ENCODE measurements at places on chromosomes 6 and 20.

DNA sequence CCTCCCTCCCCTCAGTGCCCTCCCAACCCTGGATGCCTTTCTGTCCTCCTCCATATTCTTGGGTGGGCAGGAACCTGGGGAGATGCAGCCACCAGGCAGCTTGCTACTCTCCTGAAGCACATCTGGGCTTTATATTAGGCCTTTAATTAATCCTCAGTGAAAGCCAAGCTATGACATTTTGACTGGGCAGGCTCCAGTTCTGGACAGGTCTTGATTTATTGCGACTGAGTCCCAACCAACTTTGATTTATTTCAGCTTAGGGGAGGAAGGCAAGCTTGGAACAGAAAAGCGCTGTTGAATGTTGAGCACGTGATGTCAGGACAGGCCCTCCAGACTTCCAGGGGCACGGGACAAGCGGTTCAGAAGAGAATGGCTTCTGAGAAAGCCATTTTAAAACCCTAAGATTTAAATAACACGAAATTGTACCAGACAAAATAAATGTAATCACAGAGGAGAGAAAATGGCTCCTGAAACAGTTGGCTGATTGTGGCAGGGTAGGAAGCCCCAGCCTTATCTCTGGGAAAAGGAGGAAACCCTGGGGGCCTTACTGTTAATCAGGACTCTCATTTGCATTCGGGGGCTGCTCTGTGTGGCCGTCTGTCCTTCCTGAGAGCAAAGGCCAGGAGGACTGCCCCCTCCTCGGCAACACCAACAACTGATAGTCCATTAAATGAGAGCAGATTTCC is 294.2 kb downstream of the FOXC1 start:
- no peak for DNase-seq

- no peak for DNase-seq
Measured at GRCh38 chr6:1295420-1295819, 16.5 kb upstream of the FOXQ1 start.

- DNase-seq, result no peak
Measured at GRCh38 chr6:1013656-1014430, 298.1 kb upstream of the FOXQ1 start.

GRCh38 chr6:24458941-24459340 is 30.4 kb downstream of the GPLD1 start:
- no peak for DNase-seq

- no peak for DNase-seq
Measured at GRCh38 chr6:149118737-149119653, 198.5 kb upstream of the TAB2 start.

GRCh38 chr6:7684843-7685242 is 41.1 kb upstream of the BMP6 start:
- DNase-seq, result no peak

DNA sequence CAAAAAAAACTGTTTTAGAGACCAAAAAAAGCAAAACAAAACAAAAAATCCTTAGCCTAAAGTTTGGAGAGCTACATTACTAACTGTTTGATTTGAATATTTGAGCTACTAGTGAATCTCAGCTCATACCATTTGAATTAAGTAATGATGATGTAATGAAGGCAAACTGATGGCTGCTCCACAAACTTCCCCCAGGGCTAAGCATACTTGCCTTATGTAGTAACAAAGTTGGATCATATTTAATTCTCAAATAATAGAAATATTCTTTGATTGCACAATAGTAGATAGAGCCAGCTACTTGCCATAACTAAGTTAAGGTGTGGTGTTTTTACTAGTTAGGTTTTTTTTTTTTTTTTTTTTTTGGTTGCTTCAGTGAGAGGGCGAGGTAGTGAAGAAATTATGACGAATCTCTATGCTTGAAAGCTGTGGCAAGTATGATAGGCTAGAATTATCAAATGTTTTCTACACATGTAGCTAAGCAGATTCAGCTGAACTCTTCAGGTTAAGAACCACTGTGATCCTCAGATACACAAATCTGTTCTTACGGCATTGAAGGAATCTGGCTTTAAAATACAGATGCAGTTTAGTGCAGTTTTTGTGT is 2.9 kb downstream of the RAB32 start:
- no peak for DNase-seq

- no peak for DNase-seq
Measured at GRCh38 chr6:161017766-161018564, 26.4 kb downstream of the MAP3K4 start.

- DNase-seq, result no peak
Measured at GRCh38 chr6:163165155-163165910, 249.2 kb upstream of the QKI start.

GRCh38 chr20:48455651-48456365 is 372.0 kb downstream of the PREX1 start:
- no peak for DNase-seq

DNA sequence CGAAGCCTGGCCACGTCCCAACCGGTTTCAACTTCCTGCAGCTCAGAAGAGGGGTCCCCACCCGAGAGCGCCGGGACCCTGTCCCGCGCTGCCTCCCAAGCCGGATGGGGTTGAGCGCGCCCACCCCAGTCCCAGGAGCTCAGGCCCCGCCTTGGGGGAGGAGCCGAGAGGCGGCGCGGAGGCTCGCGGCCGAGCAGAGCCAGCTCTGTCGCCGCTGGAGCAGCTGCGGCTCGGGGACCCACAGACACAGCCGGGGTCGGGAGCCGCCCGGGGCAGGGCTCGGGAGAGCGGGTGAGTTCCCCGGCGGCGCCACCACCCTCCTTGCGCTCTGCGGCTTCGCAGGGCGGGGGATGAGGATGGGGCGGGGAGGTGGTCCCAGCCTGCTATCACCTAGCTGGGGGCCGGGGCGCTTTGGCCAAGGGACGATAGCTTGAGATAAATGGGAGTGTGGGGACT is at the start of gene PPP1R16B:
Gene PPP1R16B, plus strand, starts transcription at position 196 of the 456 bp plus-strand sequence. CDS start 30,229 bp downstream, outside the sequence.
- DNase-seq, result no peak

DNA sequence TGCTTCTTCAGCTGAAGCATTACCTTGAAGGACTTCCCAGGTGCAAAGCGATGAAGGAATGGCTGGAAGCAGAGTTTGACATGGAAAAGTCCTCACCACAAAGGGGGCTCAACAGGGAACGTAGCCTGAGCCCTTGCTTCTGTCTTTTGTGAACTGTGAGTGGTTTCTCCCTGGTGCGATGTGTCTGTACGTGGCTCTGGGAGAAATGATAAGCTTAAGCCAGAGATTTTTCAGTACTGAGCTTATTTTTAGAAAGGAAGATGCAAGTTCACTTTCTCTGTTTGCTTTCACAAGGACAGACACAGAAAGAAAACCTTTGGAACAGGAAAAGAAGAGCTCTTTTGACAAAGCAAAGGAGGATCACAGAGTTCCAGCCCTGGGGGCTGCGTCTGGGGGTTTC is 79.4 kb downstream of the DACT2 start:
- DNase-seq, result no peak

DNA sequence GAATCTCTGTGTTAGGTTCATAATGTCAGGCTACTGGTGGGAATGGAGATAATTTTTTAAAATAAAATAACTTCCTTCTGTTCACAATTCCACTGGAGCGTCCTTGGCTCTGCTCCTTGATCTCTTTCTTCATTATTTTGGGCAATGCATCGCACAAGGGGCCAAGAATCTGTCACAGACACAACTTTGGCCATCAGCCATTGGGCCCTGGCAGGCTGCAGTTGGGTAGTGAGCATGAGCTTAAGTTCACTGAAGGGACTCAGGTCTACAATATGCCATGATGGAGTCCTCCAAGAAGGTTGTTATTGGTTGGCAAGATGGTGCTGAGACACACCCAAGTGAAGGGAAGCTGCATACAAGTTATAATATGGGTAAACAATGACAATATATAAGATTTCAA is 40.0 kb downstream of the CYP39A1 start:
- DNase-seq, result no peak

DNA sequence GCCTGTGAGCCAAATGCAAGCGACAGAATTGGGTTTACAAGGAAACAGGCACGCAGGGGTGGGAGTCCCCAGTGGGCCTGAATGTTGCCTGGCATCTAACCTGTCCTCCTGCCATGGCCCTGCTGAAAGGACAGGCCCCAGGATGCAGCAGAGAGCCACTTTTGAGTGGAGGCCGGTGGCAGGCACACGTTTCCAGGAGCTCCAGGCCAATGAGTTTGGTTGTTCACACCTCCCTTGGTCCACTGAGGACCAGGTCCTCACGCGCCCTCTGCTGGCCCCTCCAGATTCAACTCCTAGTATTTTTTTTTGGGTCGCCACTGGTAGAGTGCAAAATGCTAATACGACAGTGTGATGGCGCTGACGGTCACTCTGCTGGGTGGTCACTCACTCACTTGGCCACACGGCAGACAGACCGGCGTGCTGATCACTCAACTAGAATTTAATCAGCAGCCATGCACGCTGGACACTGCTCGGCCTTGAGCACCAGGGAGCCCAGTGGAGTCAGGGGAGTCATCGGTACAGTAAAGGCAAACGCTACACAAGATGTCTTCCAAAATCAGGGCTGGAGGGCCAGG is 81.7 kb upstream of the NFATC2 start:
- DNase-seq, result peak; percentile 37

DNA sequence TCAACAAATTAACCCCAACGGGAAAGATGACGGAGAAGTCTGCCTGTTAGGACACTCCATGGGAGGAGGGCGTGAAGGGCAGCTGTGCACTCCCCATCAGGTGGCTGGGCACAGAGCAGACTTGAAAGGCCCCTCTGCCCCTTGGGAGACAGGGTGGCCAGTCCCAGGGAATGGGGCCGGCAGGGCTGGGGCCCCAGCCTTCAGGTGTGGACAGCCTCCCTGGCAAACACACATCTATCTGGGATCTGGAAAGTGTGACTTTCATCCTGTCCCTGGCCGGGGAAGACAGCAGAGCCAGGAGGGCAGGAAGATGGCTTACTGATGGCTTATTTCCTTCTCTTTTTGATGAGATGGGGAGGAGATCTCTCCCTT is 4.5 kb upstream of the FRMD1 start:
- DNase-seq, result no peak

DNA sequence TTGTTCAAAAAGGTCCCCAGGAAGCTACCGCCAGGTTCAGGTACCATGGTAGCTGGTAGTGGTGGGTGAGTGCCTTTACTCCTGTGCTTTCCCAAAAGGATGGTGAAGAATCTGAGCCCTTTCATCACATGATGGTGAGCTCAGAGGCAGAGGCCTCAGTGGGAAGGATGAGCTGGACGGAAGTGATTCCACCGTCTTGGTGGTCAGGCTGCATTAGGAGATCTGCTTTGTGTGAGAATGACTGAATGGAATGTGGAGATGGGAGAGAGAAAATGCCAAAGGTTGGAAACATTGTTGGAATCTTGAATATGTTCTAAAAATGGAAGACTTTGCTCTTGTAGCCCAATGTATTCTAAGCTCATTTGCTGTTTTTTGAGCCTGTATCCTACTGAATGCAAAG is 108.1 kb upstream of the SCP2D1 start:
- DNase-seq, result peak; percentile 54

- DNase-seq, result no peak
Measured at GRCh38 chr6:55726144-55726543, 147.2 kb upstream of the HMGCLL1 start.

GRCh38 chr6:120852293-120852849 is 481.9 kb downstream of the TBC1D32 start:
- no peak for DNase-seq

GRCh38 chr20:44219170-44219730 is 8.7 kb upstream of the OSER1 start:
- DNase-seq, result no peak

- no peak for DNase-seq
Measured at GRCh38 chr6:143014764-143015163, 45.9 kb upstream of the AIG1 start.

DNA sequence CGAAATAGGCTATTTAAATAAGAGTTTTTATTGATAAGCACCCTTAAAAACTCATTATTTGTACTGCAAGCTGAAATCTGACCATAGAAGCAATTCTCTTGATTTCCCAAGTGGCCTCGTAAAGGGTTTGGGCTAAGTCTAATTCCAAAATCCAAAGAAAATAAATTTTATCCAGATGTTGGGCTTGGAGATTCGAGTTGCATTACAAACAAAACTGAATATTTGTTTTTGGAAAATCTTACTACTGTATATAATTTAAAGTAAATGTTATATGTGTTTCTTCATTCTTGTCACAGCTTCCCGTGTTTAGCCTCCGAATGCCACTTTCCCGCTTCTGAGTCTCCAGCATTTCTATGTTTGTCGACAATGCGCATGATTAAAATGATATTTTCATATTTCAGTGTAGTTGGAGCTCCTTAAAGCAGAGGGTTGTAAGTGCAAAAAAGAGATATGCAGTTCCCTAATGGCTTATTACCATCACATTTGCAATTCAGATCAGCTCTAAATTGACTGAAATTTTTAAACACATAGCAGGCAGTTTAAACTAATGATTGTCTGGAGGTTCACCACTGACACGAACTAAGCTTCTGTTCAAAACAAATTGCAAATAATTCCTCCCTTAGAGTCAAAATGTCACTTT is 47.0 kb downstream of the PRL start:
- DNase-seq, result no peak

GRCh38 chr6:111477481-111477938 is 5.5 kb downstream of the REV3L start:
- DNase-seq, result no peak

- DNase-seq, result no peak
Measured at GRCh38 chr6:22783931-22784330, 214.6 kb downstream of the HDGFL1 start.

DNA sequence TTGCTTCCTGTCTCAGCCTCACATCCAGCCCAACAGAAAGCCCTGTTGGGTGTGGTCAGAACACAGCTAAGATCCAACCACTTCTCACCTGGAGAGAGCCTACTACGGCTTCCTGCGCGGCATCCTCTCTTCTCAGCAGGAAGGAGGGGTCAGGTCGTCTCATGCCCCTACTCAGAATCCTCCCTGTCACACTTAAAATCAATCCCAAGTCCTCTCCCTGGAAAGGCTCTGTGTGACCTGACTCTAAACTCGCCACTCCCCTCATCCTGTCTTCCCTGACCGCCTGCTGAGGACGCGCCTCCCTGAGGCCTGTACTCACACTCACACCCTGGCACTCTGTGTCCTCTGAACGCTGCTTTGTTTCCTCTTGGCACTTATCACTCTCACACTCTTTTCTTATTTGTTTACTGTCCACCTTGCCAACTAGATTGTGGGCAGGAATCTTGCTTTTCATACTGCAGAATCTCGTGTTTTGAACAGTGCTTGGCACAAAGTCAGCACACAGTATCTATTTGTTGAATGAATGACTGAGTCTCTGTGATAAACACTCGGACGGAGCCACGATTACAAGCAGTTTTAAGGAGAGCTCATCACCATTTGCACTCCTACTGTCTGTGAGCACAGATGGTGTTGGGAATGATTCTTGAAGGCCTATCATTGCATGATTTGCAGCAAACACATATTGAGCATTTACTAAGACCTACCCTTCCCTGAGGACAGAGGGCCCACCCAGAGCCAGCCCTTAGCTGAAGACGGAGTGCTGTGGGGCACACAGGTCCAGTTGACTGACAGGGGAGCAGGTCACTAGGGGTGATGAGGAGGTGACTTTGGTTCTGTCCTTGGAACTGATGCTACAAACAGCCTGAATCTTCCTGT is 18.7 kb downstream of the RAB5IF start:
- no peak for DNase-seq

GRCh38 chr6:89400050-89400449 is 12.0 kb downstream of the RRAGD start:
- no peak for DNase-seq

DNA sequence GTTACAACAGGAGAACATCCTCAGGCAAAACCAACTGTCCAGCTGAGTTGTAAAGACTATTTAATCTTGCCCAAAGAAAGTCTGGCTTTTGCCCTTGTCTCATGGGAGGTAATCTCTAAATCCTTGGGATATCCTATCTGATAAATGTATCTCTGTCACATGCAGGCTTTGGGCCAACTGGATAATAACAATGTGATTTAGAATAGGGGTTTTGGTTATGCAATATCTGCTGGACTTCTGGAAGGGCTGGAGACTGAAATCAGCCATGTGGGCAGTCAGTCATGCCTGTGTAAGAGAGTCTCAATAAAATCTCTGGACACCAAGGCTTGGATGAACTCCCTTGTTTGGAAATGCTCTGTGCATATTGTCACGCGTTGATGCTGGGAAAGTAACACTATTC is 56.3 kb upstream of the PRL start:
- DNase-seq, result no peak
